ENCODE measurements at places on chromosomes 7 and 10. TPM values are rescaled to one million over a fixed set of nuclear protein-coding genes. Genes with fewer than 3 reads are reported as not detected.

DNA sequence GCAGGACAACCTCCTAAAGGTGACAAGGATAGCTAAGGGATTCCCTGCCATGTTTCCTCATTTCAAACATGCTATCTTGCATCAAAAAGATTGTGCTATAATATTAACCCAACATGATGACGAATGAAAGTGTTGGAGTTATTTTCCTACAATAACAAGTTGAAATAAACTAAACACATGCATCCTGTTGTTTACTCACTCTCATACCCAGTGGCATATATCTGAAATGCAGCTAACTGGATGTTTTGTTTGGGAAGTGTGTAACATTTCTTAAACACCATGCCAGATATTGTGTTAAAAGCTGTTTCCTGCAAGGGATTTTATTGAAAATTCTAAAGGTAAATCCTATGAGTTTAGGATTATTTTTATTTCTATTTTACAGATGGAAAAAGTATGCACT is 139.6 kb downstream of the TFPI2 start:
- DNase-seq: no peak

- DNase-seq: no peak
Measured at GRCh38 chr7:47389923-47390630, 191.8 kb downstream of the TNS3 start.

The ABLIM1 gene
- 14.2 TPM for total RNA-seq

The ZCWPW1 gene
- total RNA-seq: 2.0 TPM

All from activated T-helper 1 cell treated with anti-CD3 and anti-CD28 coated beads, Interleukin-12 subunit alpha, Interleukin-12 subunit beta, Interleukin-2, Interleukin-4 antibody, amounts not matched to agents 30 ng/mL and 10 ng/mL and 1 ng/mL, durations not matched to agents 14 hours and 24 hours and 36 hours (primary cell).